ENCODE measurements at places on chromosomes 3 and 15.

GRCh38 chr15:88880944-88881740 lies 14.2 kb downstream of the HAPLN3 start:
- no peak for DNase-seq

- no peak for DNase-seq
Measured at GRCh38 chr3:105868431-105868741, 426 bp downstream of the CBLB start.

- DNase-seq, result no peak
Measured at GRCh38 chr15:85764649-85765277, 30.0 kb downstream of the KLHL25 start.

GRCh38 chr15:67549736-67550135 lies 7.2 kb downstream of the MAP2K5 start:
- DNase-seq, result no peak

DNA sequence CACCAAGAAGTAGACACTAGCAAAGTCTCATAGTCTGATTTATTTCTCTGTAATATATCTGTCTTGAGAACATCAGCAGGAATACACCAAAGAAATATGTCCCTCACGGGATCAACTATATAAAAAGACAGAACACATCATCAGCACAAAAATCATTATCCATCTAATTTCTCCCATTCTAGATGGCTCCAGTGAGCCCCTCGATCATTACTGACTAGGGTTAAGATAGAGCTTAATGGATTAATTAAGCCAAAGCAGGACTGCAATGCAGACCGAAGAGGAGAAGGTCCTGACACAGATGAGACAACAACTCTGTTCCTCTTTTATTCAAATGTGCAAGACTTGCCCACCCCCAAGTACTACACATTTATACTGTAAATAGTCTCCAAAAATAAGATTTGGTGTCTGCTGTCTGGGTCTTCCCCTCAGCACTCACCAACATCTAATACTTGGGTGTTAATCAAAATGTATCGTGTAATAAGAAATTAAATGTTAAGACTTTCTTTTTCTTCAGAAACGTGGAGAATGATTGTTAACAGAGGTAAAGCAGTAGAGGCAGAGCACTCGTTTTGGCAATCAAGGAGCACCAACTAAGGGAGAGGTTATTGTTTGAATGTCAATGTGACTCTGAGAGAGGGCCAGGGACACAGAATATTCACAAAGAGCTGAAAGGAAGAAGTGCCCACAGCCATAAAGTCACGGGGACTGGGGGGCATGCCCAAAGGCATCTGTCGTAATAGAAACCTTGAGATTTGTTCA lies 133.6 kb downstream of the TIGIT start:
- DNase-seq, result no peak

DNA sequence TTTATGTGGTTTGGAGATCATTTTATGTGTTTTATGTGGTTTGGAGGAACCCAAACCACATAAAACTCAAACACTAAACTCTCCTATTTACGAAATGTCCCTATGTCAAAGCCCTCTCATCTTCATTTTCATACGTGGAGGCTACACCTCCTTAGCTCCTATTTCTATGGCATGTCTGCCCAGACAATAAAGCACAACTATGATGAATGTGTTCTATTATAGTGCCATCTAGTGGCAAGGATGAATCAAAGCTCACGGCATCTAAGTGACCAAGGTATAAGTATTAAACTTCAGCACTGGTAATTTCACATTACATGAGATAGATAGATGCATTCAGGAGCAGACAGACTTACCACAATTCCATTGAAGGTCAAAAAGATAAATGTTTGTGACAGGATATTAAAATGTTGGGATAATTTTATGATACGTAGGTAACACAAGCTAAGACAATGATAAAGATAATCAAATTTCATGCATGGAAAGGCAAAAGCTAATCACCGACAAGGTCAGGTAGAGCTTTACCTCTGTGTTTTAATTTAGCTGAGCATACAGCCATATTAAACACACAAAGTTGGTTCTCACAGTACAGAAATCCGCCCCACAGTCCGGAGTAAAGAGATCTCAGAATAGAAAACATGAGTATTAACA lies 130.6 kb upstream of the FHIT start:
- DNase-seq, result no peak

- DNase-seq, result no peak
Measured at GRCh38 chr3:114741066-114741465, 406.0 kb downstream of the ZBTB20 start.

DNA sequence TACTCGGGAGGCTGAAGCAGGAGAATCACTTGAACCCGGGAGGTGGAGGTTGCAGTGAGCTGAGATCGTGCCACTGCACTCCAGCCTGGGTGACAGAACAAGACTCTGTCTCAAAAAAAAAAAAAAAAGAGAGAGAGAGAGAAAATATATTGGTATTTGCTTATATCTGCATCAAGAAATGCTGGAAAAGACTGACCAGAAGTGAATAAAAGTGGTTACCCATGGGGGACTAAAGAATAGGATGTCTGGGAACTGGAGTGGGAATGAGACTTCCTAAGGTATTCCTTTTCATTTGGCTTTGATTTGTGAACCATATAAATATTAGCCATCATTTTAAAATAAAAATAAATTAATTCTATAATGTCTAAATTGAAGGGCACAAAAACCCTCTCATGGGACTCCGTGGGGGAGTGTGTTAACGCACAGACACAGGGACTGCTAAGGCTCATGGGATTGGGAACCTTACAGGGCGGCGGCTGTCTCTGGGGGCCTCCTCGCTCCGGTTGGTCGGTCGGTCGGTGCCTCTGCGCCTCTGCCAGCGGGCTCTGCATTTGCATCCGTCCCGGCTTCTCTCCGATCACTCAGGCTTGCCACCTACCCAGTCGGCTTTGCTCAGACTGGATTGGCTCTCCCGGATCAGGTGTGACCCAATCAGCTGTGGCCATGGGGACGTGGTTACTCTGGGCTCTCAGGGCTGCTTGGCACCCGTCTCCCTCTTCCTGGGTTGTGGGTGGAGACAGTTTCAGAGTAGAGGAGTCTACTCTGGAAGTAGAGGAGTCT lies 12.7 kb upstream of the TSPAN3 start:
- DNase-seq, result peak; percentile 19
